Inflammatory macrophage treated with lipopolysaccharide for 1 hour (primary cell): ENCODE measurements at places on chromosomes 1 and 21.

DNA sequence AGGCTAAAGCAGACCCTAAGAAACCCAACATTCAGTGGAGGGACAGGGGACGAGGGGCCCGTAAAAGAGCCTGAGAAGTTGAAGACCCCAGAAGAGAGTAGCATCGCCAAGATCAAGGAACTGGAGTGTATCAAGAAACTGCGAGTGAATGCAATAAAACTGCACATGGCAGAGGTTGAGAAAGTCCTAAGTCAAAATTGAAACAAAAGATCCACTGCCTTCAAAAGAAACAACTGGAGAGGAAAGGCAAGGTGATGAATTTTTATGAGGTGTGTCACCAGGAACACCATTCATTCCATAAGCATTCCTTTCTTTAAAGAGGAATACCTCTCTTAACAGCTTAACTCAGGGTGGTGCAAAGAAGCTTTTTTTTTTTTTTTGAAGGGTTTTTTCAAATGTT is 38.3 kb upstream of the ADORA3 start:
- no peak for DNase-seq

GRCh38 chr1:109901524-109902145 is 9.0 kb upstream of the CSF1 start:
- peak; percentile 96 for DNase-seq

DNA sequence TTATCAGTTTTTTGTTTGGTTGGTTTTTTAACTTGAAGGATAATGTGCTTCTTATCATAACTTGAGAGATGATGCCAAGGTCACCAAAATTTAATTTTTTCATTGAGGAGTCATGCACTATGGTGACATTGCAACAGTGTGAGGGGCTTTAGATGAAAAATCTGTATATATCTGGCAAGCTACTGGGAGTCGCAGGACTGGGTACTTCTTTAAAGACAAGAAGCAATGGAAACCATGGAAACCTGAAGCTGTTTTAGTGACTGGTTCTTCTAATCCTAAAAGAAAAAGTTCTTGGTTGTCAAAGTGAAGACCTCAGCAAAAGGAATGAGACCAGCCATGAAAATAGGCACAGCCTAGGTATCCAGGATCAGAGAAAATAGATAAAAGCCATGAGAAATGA is 31.1 kb downstream of the ZC3H11B start:
- no peak for DNase-seq

- no peak for DNase-seq
These were observed 276.2 kb downstream of the NEGR1 start for GRCh38 chr1:72006092-72006491.
